RCC 7860 (cell line): ENCODE measurements at places on chromosomes 7 and 10.

GRCh38 chr10:91680487-91680886 is 47.6 kb upstream of the PPP1R3C start:
- DNase-seq: no peak

DNA sequence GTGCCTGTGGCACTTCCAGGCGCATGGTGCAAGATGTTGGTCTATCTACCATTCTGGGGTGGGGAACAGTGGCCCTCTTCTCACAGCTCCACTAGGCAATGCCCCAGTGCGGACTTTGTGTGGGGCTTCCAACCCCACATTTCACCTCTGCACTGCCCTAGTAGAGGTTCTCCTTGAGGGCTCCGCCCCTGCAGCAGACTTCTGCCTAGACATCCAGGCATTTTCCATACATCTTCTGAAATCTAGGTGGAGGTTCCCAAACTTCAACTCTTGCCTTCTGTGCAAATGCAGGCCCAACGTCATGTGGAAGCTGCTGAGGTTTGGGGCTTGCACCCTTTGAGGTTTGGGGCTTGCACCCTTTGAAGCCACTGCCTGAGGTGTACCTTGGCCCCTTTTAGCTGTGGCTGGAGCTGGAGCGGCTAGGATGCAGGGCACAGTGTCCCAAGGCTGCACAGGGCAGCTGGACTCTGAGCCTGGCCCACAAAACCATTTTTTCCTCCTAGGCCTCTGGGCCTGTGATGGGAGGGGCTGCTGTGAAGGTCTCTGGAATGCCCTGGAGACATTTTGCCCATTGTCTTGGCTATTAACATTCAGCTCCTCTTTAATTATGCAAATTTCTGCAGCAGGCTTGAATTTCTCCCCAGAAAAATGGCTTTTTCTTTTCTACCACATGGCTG is 130.6 kb upstream of the EFCAB10 start:
- DNase-seq: no peak

- DNase-seq: no peak
Observed at GRCh38 chr7:18698258-18698734, 202.7 kb downstream of the HDAC9 start.

DNA sequence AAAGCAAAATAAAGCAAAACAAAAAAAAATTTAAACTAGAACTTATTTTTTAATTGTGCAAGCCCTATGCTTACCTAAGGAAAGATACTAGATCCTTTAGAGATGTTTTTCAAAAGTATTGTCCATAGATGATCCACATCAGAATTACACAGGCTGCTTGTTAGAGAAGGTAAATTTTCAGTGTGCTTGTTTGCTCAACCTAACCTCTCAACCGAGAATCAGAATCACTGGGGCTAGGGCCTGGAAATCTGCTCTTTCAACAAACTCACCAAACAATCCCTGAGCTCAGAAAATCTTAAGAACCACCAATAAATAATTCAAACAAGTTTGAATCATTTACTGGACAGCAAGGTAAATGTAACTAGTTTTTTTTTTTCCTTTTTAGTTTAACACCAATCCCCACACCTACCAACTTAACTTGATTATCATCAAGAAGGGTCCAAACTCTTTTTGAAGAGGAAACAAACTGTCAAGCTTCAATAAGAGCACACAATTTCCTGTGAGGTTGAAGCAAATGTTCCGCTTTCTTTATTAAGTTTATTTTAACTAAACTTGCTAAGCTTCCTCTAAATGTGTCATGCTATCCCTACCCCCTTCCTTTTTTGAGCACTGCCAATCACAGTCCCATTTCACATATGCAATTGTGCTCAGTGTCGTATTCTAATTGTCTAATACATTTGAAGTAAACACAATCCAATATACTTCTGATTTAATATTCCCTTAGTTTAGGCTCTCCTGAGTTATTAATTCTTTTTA is 7.4 kb upstream of the TSPAN33 start:
- DNase-seq: no peak

GRCh38 chr7:1231214-1232102 is 1.2 kb upstream of the UNCX start:
- no peak for DNase-seq

DNA sequence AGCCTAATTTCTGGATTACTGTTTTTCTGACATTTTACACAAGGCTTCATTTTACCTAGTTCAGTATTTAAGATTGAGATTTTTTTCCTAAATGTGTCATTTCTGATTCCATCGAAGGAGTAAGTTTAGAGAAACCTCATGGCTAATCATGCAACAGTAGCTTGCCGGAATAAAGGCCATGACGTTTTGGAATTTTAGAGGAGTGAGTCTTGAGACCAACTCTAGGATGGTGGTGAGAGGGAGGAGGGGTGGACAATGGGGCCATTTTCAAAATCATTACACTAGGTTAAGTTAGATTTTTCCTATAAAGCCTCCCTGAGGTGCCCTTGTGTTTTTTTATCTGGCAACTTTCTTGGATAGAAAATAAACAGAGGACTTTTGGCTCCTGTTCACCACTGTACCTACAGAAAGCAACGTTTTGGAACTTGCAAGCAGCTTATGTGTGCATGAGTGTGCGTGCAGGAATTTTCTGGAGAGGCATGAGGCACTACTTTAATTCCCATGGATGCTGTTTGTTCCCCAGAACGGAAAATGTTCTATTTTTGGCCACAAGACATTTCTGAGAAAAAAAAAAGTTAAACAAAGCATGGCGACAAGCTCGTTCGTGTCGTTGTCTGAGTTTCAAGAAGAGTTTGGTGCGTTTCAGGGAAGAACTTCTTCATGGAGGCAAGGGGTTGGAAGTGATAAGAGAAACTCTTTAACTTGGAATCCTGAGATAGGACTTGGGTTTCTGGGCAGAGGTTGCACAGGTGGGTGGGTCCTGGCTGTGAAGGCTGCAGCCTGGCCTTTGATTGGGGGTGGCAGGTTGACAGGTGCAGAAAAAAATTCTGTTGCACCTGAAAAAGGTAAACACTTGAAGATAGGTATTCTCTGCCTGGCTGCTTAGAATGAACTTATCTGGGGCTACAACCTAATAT is 178.1 kb downstream of the PTEN start:
- DNase-seq: no peak
